Ascending aorta (tissue), 2 donors: ENCODE measurements at places on chromosomes 6 and 20.

DNA sequence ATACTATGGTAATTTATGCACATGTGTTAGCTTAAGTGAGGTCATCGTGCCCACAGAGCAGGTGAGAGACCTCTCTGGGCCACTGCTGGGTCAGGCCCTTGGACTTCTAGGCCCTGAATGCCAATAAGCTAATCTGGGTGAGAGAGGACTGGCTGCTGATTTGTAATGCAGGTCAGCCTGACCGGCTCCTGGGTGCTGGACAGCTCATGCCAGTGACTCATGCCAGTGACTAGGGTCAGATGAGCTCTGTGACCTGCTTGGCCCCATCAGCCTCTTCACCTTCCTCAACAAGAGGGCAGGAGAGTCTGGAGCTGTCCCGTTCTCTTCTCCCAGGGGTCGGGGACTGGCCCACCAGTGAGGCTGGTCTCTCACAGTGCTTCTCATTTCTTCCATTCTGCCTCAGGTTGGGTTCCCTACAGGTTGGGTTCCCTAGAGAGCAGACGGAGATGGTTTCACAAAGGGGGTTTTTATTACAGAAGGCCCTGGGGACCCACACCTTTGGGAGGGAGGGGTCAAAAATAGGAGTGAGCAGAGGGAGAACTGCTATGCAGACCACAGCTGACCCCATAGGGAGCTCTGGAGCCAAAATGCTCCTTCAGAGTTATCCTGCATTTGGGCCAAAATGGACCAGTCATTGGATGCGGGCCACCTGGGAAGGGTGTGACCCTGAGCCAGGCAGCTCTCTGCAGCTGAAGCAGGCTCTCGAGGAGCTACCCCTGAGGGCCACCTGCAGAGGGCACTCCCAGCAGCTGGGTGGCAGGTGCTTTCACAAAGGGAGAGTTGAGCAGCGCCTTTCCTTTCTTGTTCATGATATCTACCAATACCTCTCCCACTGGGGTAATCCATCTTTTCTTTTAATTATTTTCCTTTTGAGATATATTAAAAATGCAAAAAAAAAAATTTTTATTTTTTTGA lies 2.2 kb upstream of the OXT start:
- H3K4me1 ChIP-seq, result peaks cover 6% of the 10 kb centered on the region
- H3K36me3 ChIP-seq, result no peaks in the 10 kb centered on the region
- no peak overlapping the region for H3K27ac ChIP-seq
- no peak for DNase-seq

DNA sequence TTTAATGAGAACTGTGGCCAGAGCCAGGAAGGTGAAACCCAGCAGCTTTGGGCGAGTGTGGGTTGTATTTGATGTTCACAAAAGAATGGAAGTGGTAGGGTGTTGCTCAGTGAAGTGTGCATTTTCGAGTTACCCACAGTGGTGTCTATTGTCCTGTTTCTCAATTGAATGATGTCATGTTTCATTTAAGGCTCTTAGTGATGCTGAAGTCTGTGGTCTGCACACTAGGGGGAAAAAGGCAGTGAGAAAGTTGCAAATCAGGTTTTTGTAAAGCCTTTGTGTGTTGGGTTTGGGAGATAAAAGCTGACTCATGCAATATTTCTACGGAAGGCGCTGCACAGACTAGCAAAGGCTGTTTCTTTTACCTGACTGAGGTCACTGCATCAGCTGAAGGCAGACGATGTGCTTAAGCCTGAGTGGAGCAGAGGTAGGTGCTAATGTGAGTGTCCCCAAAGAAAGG lies 121.1 kb downstream of the PLEKHG1 start:
- H3K4me3 ChIP-seq, result peak overlapping the region; percentile 29
- H3K27ac ChIP-seq, result no peak overlapping the region
- DNase-seq, result no peak
- H3K27me3 ChIP-seq, result no peaks in the 10 kb centered on the region
- H3K36me3 ChIP-seq, result no peaks in the 10 kb centered on the region

- no peak for DNase-seq
- H3K4me3 ChIP-seq, result no peak overlapping the region
- no peak overlapping the region for H3K27ac ChIP-seq
- H3K36me3 ChIP-seq, result no peaks in the 10 kb centered on the region
These were observed 63.6 kb downstream of the DLGAP4 start for GRCh38 chr20:36369739-36370138.

DNA sequence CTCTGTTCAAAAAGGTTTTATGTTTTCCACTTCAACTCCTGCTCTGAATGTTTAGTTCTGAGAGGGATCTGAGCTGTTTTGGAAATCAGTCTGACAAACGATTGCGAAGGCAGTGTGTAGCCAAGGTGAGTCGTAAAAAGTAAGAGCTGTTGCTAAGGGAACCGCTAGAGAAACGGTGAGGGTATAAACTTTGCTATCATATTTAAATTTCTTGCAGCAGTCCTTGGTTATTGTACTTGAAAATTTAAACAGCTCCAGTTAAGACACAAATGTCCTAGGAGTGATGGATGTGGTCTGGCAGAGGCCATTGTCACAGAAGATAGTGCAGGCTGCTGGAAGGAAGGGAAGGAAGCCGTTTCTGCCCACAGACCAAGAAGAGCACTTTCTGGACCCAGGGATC lies 64.9 kb upstream of the CITED2 start:
- no peak for DNase-seq
- no peak overlapping the region for H3K27ac ChIP-seq
- H3K4me3 ChIP-seq, result no peak overlapping the region
- no peaks in the 10 kb centered on the region for H3K4me1 ChIP-seq

DNA sequence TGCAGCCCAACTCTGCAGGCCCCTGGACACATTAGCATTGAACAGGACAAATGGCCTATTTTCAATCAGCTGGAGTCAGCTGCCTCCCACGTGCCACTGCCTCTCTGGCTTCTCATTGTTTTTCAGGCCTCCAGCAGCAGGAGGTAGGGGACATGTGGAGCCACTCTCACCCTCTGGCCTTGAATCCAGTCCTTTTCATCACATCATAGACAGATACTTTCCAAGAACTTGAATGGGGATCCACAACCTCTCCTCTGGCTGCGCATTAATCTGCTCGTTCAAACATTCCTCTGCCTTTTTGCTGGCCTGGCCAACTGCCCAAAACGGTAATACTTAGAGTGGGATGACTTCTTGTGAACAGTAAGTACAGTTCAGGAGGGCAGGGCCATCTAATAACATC lies 592.3 kb downstream of the PKHD1 start:
- no peaks in the 10 kb centered on the region for H3K36me3 ChIP-seq
- no peaks in the 10 kb centered on the region for H3K27me3 ChIP-seq
- H3K4me3 ChIP-seq, result no peak overlapping the region
- no peaks in the 10 kb centered on the region for H3K4me1 ChIP-seq

- H3K4me1 ChIP-seq, result no peaks in the 10 kb centered on the region
- no peaks in the 10 kb centered on the region for H3K27me3 ChIP-seq
- no peak overlapping the region for H3K4me3 ChIP-seq
- no peak overlapping the region for H3K27ac ChIP-seq
These were observed 975.5 kb upstream of the EPHA7 start for GRCh38 chr6:94394822-94395221.

DNA sequence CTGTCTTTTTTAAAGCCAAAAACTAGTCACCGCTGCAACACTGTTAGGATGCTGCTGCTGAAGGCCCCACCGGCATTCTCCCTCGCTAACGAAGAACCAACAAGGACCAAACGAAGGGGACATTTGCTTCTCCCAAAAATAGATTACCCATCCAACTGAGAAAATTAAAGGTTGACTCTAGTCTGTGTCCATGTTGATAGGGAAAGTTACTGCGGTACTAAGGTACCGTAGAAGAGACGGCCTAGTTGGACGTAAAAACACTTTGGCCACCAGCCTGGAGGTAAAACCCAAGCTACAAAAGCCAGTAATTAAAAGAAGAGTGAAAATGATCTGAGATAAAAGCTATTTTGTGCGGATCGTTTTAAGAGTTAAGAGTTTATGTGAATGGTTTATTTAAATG lies 11.8 kb upstream of the FOXF2 start:
- H3K4me1 ChIP-seq, result peaks cover 11% of the 10 kb centered on the region
- no peaks in the 10 kb centered on the region for H3K36me3 ChIP-seq
- H3K27ac ChIP-seq, result no peak overlapping the region
- no peak overlapping the region for H3K4me3 ChIP-seq

DNA sequence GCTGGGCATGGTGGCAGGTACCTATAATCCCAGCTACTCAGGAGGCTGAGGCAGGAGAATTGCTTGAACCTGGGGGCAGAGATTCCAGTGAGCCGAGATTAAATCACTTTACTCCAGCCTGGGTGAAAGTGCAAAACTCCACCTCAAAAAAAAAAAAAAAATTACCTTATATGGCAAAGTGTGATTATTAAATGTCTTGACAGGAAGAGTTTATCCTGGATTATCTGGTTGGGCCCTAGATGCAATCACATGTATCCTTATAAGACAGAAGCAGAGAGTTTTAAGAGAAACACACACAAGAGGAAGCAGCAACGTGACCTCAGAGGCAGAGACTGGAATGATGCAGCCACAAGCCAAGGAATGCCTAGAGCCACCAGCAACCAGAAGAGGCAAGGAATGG lies 11.0 kb downstream of the ADA start:
- DNase-seq, result no peak
- H3K4me1 ChIP-seq, result peaks cover 11% of the 10 kb centered on the region
- H3K4me3 ChIP-seq, result no peak overlapping the region

DNA sequence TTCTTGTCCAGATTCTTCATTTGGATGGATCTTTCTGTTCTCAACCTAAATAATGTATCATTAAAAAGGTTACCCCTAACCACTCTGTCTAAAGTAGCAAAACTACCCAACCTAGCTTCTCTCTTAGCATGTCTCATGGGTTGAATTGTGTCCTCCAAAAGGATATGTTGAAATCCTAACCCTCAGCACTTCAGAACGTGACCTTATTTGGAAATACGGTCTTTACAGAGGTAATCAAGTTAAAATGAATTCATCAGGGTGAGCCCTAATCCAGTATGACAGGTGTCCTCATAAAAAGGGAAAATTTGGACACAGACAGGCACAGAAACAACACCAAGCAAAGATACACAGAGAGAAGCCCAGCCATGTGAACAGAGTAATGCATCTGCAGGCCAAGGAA lies 6.1 kb upstream of the FRK start:
- no peaks in the 10 kb centered on the region for H3K36me3 ChIP-seq
- H3K27me3 ChIP-seq, result no peaks in the 10 kb centered on the region
- no peak for DNase-seq
- no peak overlapping the region for H3K4me3 ChIP-seq
- peaks cover 9% of the 10 kb centered on the region for H3K4me1 ChIP-seq

GRCh38 chr6:167157863-167158262 lies at the start of gene GPR31:
TSS of gene GPR31 (minus strand) at chr6:167157980. CDS start at chr6:167157831, 149 bp downstream.
- no peak within 1 kb of the TSS for H3K4me3 ChIP-seq
- no peak for DNase-seq
- H3K4me1 ChIP-seq, result no peaks in the 10 kb centered on the region
- no peak within 1 kb of the TSS for H3K27ac ChIP-seq
- no peaks in the 10 kb centered on the region for H3K36me3 ChIP-seq

- DNase-seq, result no peak
- no peaks in the 10 kb centered on the region for H3K36me3 ChIP-seq
- no peak overlapping the region for H3K4me3 ChIP-seq
- no peaks in the 10 kb centered on the region for H3K4me1 ChIP-seq
- H3K27me3 ChIP-seq, result no peaks in the 10 kb centered on the region
These were observed 559.6 kb downstream of the KIF16B start for GRCh38 chr20:16013631-16014030.

GRCh38 chr20:51608061-51608460 lies 65.5 kb upstream of the NFATC2 start:
- H3K27ac ChIP-seq, result no peak overlapping the region
- H3K4me1 ChIP-seq, result no peaks in the 10 kb centered on the region
- H3K36me3 ChIP-seq, result peaks cover 48% of the 10 kb centered on the region
- DNase-seq, result no peak

DNA sequence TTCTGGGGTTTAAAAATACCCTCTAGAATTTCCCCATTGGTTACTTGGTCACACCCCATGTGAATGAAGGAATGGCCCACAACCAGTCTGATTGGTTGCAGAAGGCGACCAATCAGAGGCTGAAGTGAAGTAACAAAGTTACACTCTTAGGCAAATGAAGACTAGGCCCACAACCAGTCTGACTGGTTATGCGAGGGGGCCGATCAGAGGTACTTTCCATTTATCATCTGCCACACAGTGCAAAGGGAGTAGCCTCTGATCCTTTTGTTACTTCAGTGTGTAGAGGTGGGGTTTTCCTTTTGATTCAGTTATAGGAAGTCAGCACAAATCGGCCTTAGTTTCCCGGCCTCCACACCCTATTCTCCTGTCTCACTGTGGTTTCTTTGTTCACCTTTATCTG lies 61.2 kb upstream of the SGK1 start:
- no peak overlapping the region for H3K27ac ChIP-seq
- no peaks in the 10 kb centered on the region for H3K27me3 ChIP-seq
- H3K4me1 ChIP-seq, result peaks cover 4% of the 10 kb centered on the region
- H3K36me3 ChIP-seq, result no peaks in the 10 kb centered on the region
